Tibial nerve (tissue), 4 donors: ENCODE measurements at places on chromosomes 13 and 19. TPM values are rescaled to one million over a fixed set of nuclear protein-coding genes. Genes with fewer than 3 reads are reported as not detected.

The RB1 gene
- total RNA-seq: 48.8 TPM

DNA sequence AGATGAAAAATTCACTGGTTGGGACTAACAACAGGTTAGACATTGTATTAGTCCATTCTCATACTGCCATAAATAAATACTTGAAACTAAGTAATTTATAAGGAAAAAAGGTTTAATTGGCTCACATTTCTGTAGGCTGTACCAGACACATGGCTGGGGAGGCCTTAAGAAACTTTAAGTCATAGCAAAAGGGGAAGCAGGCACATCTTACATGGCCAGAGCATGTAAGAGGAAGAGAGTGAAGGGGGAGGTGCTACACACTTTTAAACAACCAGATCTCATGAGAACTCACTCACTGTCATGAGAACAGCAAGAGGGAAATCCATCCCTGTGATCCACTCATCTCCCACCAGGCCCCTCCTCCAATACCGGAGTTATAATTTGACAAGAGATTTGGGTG, 125.9 kb downstream of the SUCLA2 start:
- DNase-seq: no peak
- no peak overlapping the region for H3K4me3 ChIP-seq
- no peaks in the 10 kb centered on the region for H3K4me1 ChIP-seq
- H3K27me3 ChIP-seq: no peaks in the 10 kb centered on the region
- H3K27ac ChIP-seq: no peak overlapping the region

DNA sequence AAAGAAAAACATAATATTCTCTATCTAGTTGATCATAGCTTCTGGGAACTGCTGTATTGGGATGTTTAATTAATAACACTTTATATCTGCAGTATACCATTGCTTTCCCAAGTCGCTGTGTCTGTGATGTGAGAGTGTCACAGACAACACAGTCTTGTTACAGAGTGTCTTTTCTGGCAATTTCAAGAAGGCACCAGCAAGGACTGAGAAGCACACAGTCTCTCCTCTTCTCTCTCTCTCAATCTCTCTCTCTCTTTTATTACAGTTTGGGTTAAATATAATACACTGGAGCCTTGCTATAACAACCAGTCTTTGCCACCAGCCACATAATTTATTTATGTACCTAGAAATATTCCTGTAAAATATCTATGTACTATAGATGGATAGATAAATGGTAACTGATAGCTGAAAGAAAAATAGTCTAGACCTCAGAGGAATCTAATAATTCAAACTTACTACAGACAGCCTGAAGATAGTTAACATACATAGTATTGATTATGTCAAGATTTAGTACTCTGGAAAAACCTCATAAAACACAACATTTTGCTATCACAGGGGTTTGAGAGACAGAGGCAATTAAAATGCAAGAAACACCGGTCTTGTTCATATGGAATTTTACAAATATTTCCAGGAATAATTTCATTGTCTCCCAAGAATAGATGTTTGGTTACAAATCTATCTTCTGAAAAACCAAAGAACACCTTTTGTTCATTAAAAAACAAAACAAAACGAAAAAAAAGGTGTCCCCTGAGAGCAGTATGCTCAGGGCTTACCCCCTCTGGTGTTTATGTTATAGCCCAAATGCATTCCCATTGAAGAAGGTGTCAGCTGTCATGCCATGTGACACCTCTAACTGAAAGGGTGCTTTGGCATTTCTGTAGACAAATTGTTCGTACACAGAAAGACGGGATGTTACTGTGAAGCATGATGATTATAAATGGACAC, 507.8 kb downstream of the TBC1D4 start:
- no peaks in the 10 kb centered on the region for H3K27me3 ChIP-seq
- no peaks in the 10 kb centered on the region for H3K36me3 ChIP-seq
- H3K4me3 ChIP-seq: no peak overlapping the region
- no peak for DNase-seq

The SELENOW gene
- 841 TPM for total RNA-seq

The SIGLEC5 gene
- 2.1 TPM for total RNA-seq

DNA sequence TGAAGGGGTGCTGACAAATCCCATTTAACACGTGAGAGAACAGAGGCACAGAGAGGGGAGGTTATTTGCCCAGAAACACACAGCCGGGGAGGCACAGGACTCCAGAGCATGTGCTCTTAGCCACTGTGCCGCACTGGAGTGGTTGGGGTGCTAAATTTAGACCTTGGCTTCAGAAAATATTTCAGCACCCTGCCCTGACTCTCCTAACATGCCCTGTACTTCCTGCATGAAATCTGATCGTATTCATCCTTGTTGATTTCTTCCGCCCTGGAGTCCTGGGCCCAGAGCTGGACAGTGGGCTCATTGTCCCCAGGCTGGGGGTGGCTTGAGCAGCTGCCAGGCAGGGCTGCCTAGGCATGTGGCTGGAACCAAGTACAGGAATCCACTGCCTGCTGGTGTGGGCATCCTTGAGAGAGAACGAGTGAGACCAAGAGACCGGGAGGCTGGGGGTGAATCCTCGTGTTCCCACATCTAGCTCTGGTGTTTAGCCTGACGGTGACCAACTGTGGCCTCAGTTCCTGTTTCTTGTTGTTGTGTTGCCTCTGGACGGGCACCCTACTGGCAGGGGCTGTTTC, 5.3 kb downstream of the SLC27A1 start:
- peak overlapping the region; percentile 76 for H3K27ac ChIP-seq
- H3K4me1 ChIP-seq: peaks cover 82% of the 10 kb centered on the region
- DNase-seq: peak; percentile 39
- H3K36me3 ChIP-seq: no peaks in the 10 kb centered on the region

The ZNF296 gene
- total RNA-seq: 4.2 TPM

The FXYD7 gene
- 5.7 TPM for total RNA-seq

The STOML3 gene
- total RNA-seq: not detected

GRCh38 chr13:38180670-38181069, 169.0 kb upstream of the UFM1 start:
- DNase-seq: no peak
- no peak overlapping the region for H3K4me3 ChIP-seq
- H3K36me3 ChIP-seq: no peaks in the 10 kb centered on the region
- no peaks in the 10 kb centered on the region for H3K27me3 ChIP-seq

DNA sequence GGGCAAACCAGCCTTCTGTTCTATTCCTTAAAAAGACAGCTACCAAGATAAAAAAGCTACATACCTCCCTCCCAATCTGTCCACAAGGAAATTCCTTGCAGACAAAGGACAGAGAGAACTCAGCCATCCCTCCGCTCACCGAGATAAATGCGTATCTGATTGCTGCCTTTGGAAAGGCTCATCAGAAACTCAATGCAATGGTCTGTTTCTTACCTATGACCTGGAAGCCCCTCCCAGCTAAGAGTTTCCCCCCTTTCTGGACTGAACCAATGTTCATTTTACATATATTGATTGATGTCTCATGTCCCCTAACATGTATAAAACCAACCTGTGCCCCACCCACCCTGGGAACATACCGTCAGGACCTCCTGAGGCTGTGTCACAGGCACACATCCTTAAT, 11.6 kb downstream of the BTBD2 start:
- no peaks in the 10 kb centered on the region for H3K4me1 ChIP-seq
- H3K27ac ChIP-seq: no peak overlapping the region
- H3K27me3 ChIP-seq: no peaks in the 10 kb centered on the region
- no peak overlapping the region for H3K4me3 ChIP-seq

DNA sequence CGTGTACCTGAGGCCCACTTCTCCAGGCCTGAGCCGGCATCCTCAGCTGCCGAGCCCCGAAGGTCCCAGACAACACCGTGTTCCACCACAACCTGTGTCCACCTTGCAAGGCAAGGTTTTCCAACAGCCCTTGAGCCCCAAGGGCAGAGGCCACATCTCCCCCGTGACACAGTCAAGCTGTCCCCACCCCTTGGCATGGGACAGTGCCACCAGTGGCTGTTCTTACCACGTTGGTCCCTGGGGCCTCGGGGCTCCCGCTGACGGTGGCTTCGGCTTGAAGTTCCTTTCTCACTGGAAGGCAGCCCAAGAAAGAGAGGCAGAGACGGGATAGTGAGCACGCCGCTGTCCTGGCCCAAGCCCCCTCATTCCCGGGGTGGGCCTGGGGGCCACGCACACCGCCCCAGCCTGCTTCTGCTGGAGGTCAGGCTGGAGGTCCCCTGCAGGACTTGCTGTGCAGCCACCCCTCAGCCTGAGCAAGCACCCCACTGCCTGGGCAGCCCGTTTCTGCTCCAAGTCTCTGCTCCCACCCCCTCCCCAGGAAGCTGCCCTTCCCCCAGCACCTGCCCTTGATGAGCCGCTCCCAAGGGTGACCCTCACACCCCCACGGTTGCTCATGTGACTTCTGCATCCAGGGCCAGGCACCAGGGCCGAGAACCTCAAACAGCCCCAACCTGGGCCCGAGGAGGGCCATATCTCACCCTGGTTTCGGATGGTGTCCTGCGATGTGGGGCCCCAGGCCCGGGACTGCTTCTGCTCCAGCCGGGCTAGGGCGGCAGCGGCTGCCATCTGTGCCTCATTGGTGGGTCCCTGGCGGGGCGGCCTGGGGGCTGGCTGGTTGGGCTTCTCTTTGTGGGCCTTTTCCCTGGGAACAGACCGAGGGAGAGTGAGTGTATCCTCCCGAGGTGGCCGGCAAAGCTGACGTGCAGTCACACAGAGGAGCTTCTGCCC, 4.1 kb downstream of the UBXN6 start:
- no peak overlapping the region for H3K4me3 ChIP-seq
- peaks cover 65% of the 10 kb centered on the region for H3K36me3 ChIP-seq
- no peak overlapping the region for H3K27ac ChIP-seq
- H3K4me1 ChIP-seq: peaks cover 19% of the 10 kb centered on the region
- DNase-seq: no peak

The ITGBL1 gene
- 26.4 TPM for total RNA-seq

GRCh38 chr13:68232351-68233130, 1002.4 kb upstream of the PCDH9 start:
- H3K27me3 ChIP-seq: no peaks in the 10 kb centered on the region
- no peak for DNase-seq
- H3K4me3 ChIP-seq: no peak overlapping the region
- no peaks in the 10 kb centered on the region for H3K4me1 ChIP-seq
- no peaks in the 10 kb centered on the region for H3K36me3 ChIP-seq

DNA sequence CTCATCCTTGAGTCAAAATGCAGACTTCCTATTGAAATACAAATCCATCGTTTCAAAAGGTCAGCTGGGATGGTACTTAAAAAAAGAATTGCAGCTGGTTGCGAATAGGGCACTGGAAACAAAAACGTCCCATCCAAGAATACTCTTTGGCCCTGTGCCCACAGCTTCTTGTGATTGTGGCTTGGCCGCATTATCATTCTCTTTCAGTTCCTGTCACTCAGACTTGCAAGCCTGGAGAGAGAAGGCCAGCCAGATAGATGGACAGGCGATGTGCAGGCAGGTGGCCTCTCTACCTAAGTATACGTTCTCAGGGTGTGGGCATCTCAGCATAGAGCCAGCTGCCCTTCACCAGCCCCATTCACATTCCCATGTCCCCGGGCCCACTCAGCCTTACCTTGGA, 208.5 kb upstream of the ZNF536 start:
- no peak for DNase-seq
- H3K27me3 ChIP-seq: no peaks in the 10 kb centered on the region
- no peaks in the 10 kb centered on the region for H3K36me3 ChIP-seq
- no peaks in the 10 kb centered on the region for H3K4me1 ChIP-seq

DNA sequence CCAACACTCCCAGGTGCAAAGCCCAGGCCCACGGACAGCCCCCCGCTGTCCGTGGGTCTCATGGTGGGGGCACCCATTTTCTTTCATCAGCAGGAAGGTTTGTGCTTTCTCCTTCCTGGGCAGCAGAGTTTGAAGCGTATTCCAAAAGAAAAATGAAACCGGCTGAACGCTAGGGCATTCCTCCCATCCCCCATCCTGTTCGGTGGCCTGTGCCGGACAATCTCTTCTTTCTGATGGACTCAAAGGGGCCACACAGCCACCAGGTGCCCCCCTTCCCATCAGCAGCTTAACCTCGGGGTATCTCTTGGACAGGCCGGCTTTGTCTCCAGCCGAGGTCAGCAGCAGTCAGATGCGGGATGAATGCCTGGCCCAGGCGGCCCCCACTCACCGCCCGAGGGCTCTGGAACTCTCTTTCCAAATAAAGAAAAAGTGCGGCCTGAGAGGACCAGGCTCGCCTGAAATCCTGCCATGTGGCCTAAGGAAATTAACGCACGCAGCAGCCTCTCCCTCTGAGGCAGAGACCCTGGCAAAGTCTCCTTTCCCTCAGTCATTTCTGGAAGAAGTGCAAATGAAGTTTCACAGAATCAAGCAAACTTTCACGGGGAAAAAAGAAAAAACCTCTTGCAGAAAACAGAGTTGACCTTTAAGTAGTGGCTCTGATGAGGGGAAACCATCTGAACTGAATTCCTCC, 67.8 kb downstream of the RASA3 start:
- no peak for DNase-seq
- no peaks in the 10 kb centered on the region for H3K27me3 ChIP-seq
- peak overlapping the region; percentile 9 for H3K4me3 ChIP-seq
- H3K27ac ChIP-seq: peak overlapping the region; percentile 99

The GJB2 gene
- total RNA-seq: 3.3 TPM

- peaks cover 5% of the 10 kb centered on the region for H3K36me3 ChIP-seq
- no peak overlapping the region for H3K27ac ChIP-seq
- no peak for DNase-seq
- no peaks in the 10 kb centered on the region for H3K4me1 ChIP-seq
- no peak overlapping the region for H3K4me3 ChIP-seq
- no peaks in the 10 kb centered on the region for H3K27me3 ChIP-seq
Measured at GRCh38 chr13:98406427-98406826, 170.5 kb downstream of the STK24 start.

GRCh38 chr13:83414393-83414792, 467.9 kb downstream of the SLITRK1 start:
- H3K36me3 ChIP-seq: no peaks in the 10 kb centered on the region

DNA sequence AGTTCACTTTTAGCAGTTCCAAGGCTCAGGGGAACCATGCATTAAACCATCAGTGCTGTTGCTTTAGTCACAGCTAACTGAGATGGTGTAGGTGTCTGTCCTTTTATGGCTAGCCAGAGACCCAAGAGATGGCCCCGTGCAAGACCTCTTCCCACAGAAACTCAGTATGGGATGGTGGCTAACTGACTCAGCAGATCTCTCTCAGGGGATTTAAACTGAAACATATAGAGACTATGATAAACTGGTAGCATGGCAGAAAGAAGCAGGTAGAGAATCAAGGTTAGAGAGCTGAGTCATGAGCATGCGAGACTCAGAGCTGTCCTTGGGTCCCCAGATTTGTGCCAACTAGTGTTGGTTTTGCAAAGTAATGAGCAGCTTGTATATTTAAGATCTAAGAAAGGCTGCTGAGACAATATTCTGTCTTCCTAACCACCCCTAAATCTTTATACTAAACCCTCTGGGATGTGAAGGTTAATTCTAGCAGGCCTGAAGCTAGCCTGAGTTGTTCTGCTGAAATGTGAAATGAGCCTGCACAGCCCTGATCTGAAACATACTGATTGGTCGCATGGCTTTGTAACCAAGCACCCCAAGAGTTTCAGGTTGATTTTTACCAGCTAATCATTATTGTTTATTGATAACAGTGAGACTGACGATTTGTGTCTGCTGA, 6.5 kb upstream of the SCEL start:
- no peak overlapping the region for H3K27ac ChIP-seq
- H3K36me3 ChIP-seq: no peaks in the 10 kb centered on the region
- H3K4me3 ChIP-seq: no peak overlapping the region
- no peak for DNase-seq
- H3K4me1 ChIP-seq: no peaks in the 10 kb centered on the region

The INAFM1 gene
- total RNA-seq: 31.5 TPM
